ENCODE measurements at places on chromosomes 11 and 22.
A peak's percentile ranks its signal among the peaks of the same experiment; 100 is the strongest.

DNA sequence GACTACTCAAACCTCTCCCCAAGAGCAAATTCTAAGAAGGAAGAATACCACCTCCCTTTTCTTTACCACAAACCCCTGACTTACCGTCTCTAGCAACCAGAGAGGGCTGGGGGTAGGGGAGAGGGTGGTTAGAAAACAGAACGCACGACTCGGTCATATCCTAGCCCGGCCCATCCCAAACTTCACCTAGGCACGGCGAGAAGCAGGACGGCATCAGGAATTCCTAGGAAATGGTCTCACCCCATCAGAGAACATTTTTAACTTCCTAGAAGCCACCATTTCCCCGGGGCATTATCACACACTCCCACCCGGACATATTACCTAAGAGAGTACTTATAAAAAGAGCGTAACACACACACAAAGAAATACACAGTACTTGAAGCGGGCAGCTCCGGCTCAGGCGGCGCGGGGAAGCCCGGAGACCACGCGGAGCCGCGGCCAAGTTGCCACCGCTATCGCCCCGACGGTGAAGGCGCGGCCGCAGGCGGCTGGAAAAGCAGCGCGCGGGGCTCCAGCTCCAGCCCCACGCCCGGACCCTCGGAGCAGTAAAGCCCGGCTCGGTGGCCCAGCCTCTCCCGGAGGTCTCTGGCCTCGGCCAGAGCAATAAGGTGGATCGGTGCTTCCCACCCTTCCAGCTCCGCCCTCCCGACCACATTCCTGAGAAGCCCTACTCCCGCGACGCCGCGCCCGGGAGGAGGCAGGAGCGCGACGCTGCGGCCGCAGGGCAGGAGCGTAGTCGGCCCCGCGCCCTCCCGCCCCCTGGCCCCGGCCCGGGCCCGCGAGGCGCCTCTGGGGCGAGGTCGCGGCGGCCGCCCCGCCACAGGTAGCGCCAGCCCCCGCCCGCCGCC is 878 bp downstream of the RRAS2 start:
- DNase-seq = peak; percentile 80

GRCh38 chr11:19735157-19735908 is 22.7 kb downstream of the NAV2 start:
- DNase-seq = no peak

DNA sequence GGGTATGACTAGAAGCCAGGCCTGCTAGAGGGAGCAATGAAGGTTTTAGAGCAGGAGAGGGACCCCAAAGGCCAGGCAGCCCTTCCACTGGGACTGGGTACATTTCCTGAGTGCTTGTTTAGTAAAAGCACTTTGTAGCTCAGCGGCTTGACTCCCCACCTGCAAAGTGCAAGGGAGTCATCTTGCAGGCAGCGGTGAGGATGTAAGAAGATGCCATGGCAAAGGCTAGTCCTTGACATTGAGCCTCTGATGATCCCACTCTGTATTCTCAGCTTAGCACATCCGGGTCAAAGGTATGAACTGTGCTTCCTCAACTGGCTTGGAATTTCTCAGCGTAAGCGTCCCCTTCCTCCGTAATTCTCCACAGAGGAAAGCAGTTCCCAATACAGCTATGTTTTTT is 3.1 kb upstream of the UBE2L3 start:
- no peak for DNase-seq

DNA sequence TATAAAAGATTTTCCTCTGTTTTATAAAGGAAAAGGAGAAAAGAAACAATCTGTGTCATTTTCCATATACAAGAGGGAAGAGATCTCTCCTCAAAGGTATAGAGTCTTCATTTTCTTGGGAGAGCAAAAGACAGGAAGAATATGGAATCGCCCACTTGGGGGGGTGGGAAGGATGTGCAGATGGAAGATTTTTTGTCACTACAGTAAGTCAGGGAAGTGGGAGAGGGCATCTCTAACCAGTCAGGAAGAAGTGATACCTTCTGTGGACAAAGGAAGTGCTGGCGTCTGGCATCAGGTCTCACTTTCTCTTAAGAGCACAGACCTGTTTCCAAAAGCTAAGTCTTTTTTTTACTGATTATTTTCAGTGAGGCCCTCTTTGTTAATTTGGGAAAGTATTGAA is 1.4 kb downstream of the PRR14L start:
- no peak for DNase-seq

DNA sequence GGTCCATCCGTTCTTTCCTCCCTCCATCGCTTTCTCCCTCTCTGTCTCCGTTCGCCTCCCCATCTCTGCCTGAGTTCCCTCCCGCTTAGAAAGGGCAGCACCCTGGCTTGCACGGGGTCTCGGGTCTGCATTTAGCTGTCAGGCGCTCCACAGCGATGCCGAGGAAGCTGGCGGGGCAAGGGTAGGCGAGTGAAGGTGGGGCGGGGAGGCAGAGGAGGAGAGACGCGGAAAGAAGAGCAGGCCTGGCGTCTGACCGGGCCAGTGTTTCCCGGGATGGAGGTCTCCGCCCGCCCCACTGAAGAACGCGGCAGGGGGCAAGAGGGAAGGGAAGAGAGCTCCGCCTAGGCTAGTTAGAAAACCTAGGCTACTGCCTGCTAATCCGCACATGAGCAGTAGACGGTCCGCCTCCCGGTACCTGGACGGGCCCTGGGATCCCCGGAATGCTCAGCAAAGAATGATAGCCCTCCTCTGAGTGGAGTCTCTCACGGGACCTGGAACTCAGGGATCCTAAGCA is 3922.5 kb upstream of the OR11H1 start:
- no peak for DNase-seq

- no peak for DNase-seq
Observed at GRCh38 chr22:23705358-23705757, 14.5 kb downstream of the RGL4 start.

GRCh38 chr11:57276169-57276970 is 39.3 kb upstream of the APLNR start:
- no peak for DNase-seq

GRCh38 chr11:62921201-62921572 is at the start of gene CHRM1:
CHRM1 (minus strand) TSS chr11:62921363; CDS start chr11:62911100, 10,263 bp downstream.
- no peak for DNase-seq

DNA sequence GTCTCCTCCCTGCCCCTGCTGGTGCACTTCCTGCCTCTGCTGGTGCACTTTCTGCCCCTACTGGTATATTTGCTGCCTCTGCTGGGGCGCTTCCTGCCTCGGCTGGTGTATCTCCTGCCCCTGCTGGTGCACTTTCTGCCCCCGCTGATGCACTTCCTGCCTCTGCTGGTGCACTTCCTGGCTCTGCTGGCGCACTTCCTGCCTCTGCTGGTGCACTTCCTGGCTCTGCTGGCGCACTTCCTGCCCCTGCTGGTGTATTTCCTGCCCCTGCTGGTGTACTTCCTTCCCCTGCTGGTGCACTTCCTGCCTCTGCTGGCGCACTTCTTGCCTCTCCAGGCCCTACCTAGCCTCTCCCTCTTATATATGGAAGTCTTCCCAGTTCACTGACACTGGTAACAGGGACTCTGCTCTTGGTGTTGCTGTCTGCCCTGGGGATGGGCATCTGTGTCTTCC is 10.1 kb downstream of the MTFP1 start:
- no peak for DNase-seq

DNA sequence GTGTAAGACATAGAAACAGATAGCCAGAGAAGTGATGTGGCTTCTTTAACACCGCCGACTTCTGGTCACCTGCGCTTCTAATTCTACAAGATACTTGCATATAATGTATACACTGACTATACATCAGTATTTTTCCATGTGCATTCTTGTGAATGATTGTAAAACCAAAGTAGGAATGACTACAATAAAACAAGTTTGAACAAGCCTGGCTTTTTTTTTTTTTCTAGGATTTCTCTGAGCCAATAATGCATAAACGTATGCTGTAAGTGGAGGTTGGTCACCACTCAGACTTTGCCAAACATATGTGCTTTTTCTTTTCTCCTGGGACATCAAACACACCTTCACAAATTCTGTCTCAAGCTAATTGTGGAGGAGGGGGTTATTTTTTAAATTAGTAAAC is 237.8 kb upstream of the KIRREL3 start:
- DNase-seq = no peak

DNA sequence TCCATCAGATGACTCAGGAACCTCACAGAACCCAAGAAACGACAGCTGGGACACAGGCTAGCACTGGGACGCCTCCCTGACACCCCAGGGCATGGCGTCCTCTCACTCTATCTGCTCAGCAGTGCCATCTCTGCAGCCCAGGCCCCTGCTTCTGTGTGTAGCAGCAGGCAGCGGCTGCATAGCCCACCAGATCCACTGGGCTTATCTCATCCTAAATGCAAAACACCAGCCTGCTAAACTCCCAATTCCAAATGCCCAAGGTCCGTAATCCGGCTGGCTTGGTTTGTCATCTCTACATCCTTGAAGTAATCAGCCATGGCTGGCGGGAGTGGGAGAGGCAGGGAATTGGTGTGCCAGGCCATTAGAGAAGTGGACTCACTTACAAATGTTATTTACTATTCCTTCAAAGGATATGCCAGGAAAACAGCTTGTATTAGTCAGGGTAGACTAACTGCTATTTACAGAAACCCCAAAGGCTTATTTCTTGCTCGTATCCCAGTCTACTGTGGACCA is 30.7 kb downstream of the SPATA19 start:
- DNase-seq = no peak

DNA sequence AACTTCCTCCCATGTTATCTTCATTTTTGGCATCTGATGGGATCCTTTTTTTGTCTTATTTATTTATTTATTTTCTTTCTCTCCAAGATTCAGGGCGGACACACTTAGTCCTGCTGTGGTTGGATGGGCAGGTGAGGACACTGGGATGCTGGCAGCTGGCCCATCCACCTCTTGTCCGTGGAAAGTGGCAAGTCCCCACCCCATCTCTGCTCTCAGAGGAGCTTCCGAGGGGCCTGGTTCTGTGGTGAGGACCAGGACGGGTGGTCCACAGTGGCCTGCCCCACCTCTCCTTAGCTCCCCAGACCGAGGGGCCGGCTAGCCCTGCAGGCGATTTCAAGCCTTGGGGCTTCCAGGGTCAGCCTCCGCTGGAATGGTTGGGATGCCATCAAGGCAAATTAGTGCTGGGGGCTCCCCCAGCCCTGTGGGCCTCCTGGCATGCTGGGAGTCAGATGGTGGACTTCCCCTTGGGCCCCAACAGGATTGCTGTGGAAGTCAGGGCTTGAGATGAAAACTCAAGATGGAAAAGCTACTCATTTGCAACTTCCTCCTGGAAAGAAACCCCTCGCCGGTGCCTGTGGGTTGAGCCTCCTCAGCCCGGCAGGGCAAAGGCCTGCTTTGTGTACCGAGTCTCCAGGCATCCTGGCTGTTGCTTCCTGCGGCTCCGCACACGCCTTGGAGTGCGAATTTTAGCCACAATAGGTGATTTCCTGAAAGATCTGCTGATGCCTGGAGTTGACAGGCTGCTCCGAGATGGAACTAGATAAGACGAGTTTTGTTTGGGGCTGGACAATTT is 31.2 kb upstream of the LINC01488 start:
- DNase-seq = peak; percentile 58

DNA sequence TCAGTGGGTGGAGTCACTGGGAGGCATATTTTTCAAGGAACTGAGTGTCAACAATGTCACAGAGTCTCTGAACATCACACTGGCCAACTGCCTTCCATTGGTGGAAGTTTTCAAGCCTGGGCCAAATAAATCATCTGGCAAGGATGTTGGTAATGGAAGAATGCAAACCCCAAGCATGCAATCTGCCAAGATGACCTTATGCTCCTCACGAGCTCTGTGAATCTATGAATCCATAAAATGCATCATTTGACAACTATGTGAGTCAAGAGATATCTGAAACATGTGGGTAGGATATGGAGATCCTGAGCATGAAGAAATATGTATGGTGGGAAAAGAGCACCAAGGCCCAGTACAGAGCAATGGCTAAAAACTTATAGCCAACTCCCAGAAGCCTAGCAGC is 122.2 kb downstream of the PLEKHA7 start:
- no peak for DNase-seq

- DNase-seq = no peak
Observed at GRCh38 chr11:6746086-6746618, 25.6 kb downstream of the OR2AG2 start.

- no peak for DNase-seq
Observed at GRCh38 chr11:105000797-105001196, 22.2 kb downstream of the CASP5 start.

GRCh38 chr11:78465169-78465942 is 47.7 kb upstream of the GAB2 start:
- DNase-seq = no peak

- DNase-seq = peak; percentile 57
Observed at GRCh38 chr11:61830237-61831105, 2.4 kb downstream of the FADS2 start.

GRCh38 chr11:112042161-112042960 is 17.2 kb downstream of the DLAT start:
- DNase-seq = no peak

DNA sequence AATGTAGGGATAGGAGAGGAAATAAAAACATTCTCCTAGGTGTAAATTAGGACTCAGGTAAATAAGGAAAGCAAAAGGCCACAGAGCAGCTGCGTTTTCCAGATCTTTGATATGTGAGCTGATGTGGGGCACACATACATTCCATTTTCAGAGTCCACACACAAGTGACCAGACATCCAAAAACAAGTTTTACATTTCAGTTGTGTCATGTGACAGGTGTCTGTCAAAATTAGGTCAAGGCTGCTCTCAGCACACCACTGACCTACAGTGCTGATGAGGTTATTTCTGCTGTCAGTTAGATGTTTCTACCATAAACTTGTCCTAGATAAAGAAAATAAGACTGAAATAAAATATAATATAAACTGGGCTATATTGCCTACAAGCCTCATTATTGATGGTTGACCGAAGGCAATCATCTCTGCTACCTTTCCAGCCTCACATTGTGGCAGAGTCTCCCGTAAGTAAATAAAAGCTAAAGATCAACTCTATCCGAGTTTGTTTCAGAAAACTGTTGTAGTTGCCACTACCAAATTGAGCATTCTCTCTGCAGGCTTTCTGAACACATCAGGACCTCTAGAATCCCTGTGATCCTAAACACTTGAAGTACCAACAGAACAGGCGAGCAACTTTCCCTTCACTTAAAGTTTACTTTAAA is 7.9 kb downstream of the ARHGAP20 start:
- no peak for DNase-seq

GRCh38 chr11:14894657-14895598 is 2.9 kb upstream of the CYP2R1 start:
- peak; percentile 49 for DNase-seq

DNA sequence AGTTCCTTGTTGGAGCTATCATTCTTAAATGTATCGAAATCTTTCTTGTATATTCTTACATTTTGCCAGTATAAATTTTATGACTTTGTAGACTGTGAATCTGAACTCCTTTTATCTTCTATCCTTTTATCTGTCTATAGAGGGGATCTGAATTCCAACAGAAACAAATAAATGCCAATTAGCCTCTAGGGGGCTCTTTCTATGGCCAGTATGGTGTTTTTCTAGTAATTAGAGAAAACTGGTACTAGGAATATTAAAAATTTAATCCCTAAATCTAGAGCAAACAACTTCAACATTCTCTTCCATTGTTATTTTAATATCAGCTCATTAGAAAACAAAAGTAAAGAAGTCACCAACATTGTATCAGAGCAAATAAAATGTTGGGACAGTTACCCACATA is 21.5 kb upstream of the CAT start:
- DNase-seq = no peak
